Activated gamma-delta T cell treated with Interleukin-2 at 50 U/mL for 16 hours (primary cell): ENCODE measurements at places on chromosomes 6 and 20.

- no peak for DNase-seq
Measured at GRCh38 chr20:34566978-34567891, 8.7 kb downstream of the MAP1LC3A start.

- DNase-seq, result no peak
Measured at GRCh38 chr6:160259598-160259997, 977 bp upstream of the SLC22A2 start.

DNA sequence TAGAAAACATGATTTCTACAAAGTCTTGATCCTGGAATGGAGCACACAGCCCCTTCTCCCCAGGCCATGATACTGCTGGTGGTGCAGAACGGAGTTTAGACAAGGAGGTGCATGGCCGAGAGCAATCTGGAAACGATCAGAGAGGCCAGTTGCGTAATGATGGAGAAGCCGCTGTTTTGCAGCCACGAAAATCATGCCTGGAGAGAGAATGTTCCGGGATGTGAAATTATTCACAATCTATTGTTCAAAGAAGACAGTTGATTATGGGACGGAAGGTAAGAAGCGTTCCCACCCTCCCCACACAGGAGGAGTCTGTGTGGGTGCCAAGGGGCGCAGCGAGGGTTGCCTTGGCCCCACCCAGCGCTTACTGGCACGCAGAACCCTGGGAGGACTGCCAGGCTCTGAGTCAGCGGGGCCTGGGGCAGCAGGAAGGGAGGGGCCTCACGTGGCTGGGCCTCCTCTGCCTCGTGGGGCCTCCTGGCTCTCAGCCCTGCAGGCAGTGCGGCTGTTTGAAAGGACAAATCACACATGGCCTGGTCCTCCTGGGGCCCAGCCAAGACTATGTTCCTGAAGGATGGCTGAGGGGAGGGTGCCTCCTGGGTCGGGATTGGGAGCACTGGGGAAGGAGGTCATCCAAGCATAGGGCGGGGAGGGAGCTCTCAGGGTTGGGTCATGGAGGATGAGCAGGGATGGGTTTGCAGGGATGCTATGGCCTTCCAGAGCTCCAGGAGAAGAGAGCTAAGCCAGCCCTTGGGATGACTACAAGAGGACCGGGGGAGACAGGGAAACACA, 8.7 kb upstream of the AP5S1 start:
- DNase-seq, result peak; percentile 96

DNA sequence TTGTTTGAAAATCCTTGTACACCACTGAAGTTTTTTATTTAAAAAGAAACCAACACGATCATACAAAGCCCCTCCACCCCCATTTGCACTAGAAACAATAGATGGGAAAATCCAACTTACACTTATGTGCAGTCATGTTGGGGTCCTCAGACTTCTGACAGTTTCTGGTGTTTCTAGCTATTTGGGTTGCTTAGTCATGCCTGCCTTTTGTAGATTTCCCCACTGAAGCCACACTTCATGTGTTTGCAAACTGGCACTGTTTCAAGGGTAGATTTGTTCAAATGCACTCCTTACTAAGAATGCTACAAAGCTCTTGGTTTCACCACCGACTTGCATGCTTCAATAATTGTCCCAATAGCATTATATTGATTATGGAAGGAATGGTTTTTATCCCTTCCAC, 1.5 kb downstream of the SH3BGRL2 start:
- no peak for DNase-seq

GRCh38 chr20:51462566-51463276, 79.8 kb downstream of the NFATC2 start:
- DNase-seq, result no peak
